Retinal pigment epithelial cell (primary cell): ENCODE measurements at places on chromosomes 1 and 21.
A peak's percentile ranks its signal among the peaks of the same experiment; 100 is the strongest.

DNA sequence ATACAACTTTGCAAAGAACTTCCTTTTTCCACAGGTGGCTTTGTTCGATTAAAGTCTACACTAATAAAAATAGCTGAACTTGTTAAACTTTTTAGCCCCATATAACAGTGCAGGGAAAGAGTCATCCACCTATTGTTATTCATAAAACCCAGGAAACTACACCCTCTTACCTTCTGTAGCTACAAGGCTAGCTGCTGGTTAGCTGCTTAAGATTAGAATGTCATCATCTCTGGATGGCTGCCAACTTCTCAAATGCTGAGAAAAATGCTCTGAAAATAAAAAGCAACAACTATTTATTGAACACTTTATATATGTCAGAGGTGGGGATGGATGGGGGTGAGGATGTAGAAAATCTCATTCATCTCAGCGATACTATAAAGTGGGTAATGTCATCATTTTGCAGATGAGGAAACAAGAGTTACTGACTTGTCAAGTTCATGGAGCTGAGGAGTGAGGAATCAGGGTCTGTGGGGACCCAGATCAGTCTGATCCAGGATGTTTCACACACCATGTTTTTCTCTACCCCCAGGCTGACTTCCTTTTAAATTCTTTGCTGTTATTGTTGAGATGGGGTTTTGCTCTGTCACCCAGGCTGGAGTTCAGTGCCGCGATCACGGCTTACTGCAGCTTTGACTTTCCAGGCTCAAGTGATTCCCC, 17.1 kb downstream of the ATP5PF start:
- DNase-seq = peak; percentile 34

DNA sequence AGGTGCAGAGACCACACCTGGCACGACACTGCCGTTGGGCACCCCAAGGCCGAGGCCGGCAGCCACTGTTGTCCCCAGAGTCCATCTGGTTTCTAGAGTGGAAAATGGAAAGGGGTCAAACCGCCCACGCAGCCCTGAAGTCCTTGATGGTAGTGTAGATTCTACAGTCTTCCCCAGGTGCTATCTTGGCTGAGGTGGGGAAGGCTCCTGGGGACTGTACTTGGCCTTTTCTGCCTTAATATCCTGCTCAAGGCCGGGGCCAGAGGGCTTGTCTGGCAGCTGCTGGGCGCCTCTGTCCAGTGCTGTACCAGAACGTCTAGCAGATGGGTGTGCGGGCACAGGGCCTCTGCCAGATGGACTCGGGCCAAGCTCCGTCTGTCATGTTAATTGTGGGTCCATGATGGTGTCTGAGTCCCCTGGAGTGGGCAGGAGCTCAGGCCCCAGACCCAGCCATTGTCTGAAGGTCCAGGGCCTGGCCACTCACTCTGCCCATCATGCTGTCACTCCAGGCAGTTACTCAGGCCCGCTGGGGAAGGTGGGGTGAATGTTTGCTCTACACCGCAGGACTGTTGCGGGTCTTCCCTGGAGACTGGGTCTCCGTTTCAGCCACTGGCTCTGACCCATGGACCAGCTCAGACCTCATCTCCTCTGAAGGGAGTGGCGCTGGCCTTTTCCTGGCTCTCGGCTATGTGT, 161.9 kb upstream of the COL6A1 start:
- no peak for DNase-seq

DNA sequence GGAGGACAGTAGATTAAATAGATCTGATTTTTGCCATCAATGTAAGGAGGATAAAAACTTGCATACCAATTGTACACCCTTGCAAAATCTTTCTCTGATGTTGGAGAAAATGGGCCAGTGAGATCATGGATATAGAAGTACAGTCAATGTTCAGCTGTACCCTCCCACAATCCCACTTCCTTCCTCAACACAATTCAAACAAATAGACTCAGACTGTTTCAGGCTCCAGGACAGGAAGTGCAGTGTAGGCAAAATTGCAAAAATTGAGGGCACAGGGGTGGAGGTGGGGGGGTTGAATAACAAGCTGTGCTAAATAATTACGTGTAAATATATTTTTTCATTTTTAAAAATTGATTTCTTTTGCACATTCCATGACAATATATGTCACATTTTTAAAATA, 3.9 kb upstream of the IFI44 start:
- DNase-seq = no peak

DNA sequence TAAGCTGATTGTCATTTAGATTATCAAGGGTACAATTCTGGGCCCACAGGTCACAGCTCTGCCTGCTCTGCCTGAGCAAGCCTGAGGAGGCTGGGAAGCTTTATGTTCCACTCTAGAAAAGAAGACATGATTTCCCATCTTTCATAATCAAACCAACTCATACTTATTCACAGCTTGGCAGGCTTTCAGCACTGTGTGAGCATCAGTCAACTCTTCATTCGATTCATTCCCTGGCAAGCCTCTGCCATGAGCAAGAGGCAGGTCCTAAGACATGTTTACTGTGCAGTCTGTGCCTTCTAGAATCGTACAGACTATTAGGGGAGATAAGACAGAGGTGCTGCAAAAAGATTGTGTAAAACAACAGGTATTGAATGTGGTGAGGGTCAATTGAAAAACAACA, 24.5 kb upstream of the KIRREL1 start:
- peak; percentile 39 for DNase-seq

- no peak for DNase-seq
Observed at GRCh38 chr1:108591466-108591865, 31.6 kb downstream of the EEIG2 start.

DNA sequence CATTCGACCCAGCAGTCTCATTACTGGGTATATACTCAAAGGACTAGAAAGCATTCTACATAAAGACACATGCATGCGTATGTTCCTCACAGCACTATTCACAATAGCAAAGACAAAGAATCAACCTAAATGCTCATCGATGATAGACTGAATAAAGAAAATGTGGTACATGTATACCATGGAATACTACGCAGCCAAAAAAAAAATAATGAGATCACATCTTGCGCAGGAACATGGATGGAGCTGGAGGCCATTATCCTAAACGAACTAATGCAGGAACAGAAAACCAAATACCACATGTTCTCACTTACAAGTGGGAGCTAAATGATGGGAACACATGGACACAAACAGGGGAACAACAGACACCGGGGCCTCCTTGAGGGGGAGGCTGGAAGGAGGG, 43.7 kb downstream of the ELF3 start:
- DNase-seq = no peak

DNA sequence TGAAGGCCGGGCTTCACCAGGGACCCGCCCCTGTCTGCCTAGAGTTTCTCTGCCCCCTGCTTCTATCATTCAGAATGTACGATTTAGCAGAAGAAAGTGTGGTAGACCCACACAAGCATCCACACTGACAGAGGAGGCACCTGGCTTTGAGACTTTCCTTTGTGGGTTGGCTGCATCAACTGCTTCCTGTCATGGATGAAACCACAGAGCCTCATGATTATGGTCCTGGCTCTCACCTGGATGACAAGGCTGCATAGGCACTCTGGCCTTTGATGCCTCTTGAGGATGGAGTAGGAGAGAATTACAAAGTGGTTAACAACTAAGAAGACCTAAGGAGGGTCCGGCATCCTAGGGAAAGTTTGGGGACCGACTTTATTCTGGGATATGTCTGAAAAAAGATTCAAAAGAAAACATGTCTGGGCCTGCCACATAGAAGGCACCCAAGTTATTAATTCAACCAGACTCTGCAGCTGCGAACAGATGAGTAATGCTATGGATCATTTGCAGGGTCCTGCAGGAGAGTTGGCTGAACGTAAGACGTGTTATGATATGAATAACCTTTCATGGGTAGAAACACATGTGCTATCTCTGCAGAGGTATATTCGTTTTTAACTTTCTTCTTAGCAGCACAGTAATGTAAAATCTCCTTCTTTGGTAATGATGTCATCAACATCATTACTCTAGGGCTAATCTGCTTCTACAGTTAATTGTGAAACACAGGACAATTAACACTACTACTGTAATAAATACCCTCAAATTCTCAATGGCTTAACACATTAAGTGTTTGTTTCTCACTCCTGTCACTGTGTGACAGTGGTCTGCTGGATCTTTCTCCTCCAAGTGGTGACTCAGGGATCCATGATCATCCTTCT, 136.2 kb downstream of the SLC35F3 start:
- no peak for DNase-seq

- DNase-seq = no peak
Observed at GRCh38 chr1:199399996-199400724, 627.4 kb upstream of the NR5A2 start.

- peak; percentile 27 for DNase-seq
Observed at GRCh38 chr1:11157394-11157793, 31.8 kb upstream of the ANGPTL7 start.

DNA sequence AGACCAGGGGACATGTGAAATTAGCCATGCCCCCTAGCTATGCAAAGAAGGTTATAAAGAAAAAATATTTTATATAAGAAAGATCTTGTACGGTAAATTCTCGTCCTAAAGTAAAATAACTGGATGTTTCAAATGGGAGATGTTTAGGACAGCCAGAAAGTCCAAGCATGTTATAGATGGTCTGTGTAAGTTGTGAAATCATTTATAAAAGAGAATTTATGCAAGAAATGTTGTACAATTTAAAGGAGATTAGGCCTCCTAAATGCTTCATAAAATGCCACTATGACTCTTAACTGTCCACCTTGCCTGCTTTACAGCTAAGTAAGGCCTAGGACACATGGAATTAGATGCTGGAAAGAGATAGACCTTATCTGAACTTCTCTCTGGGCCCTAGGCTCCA, 118.1 kb upstream of the POGK start:
- DNase-seq = no peak
